ENCODE measurements at places on chromosomes 12 and 14. TPM values are rescaled to one million over a fixed set of nuclear protein-coding genes. Genes with fewer than 3 reads are reported as not detected.

SETD3 gene
- 46.0 TPM for total RNA-seq

ZNF605 gene
- 28.7 TPM for total RNA-seq

IL26 gene
- total RNA-seq = not detected

DNA sequence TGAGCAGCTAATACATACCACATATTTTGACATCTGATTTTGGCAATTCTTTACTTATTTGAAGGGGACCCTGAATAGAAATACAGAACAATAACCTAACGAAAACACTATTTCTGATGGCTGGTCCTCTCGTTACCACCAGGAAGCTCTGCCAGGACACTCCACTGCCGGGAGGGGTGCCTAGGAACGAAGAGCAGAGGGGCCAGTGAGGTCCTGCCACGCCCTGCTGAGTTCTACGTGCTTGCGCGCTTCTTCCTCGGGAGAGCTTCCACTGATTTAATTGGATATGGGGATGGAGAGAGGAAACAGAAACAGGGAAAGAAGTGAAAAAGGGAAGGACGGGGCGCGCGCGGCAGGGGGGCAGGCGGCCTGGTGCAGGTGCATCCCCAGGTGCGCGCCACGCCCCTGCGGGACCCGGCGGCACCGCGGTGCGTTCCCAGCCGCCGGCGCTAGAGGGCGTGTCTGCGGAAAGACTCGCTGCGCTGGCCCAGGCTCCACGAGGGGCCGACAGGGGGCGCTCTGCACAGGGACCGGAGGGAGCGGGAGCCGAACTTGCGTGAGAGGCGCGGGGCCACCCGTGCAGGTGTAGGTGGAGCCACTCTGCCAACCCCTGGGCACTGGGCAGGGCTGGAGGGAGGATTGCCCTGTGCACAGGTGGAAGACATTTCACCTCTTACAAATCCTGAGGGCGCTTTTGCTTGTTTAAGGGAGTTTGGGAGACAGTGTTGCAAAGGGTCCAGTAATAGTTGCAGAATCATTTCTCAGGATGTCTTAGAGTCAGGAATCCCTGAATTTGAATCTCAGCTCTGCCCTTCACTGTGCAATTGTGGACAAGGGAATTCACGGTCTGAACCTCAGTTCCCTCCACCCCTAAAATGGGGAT lies 986.3 kb upstream of the TMEM132C start:
- no peaks in the 10 kb centered on the region for H3K36me3 ChIP-seq
- H3K4me1 ChIP-seq = no peaks in the 10 kb centered on the region
- H3K27me3 ChIP-seq = peaks cover 46% of the 10 kb centered on the region
- peak; percentile 72 for DNase-seq
- no peak overlapping the region for H3K27ac ChIP-seq
- no peak overlapping the region for H3K4me3 ChIP-seq

- DNase-seq = no peak
- no peak overlapping the region for H3K27ac ChIP-seq
- no peak overlapping the region for H3K4me3 ChIP-seq
Observed at GRCh38 chr14:72443256-72443655, 450.6 kb downstream of the DPF3 start.

- no peak overlapping the region for H3K27ac ChIP-seq
- no peaks in the 10 kb centered on the region for H3K36me3 ChIP-seq
- no peak overlapping the region for H3K4me3 ChIP-seq
- no peaks in the 10 kb centered on the region for H3K4me1 ChIP-seq
Observed at GRCh38 chr12:39986674-39987073, 119.2 kb downstream of the SLC2A13 start.

Measured in progenitor cell of endocrine pancreas (in vitro differentiated cells).